Melanocyte of skin (primary cell): ENCODE measurements at places on chromosomes 13 and 19. TPM values are rescaled to one million over a fixed set of nuclear protein-coding genes. Genes with fewer than 3 reads are reported as not detected.

The CABP5 gene
- not detected in 2 replicates for total RNA-seq

The GDF15 gene
- total RNA-seq = 137 and 325 TPM in 2 replicates

The FARP1 gene
- total RNA-seq = 30.3 and 50.4 TPM in 2 replicates

The ZNF428 gene
- total RNA-seq = 32.0 and 41.1 TPM in 2 replicates

The B3GLCT gene
- total RNA-seq = 25.3 and 25.6 TPM in 2 replicates

The SKA3 gene
- total RNA-seq = 11.4 and 16.4 TPM in 2 replicates

The ATP1A3 gene
- not detected in 2 replicates for total RNA-seq

The TMEM86B gene
- total RNA-seq = 1.4 and 1.7 TPM in 2 replicates

The ATP7B gene
- total RNA-seq = 3.1 and 5.1 TPM in 2 replicates

The SLC39A3 gene
- 42.1 and 54.6 TPM in 2 replicates for total RNA-seq

The PVR gene
- 32.3 and 33.1 TPM in 2 replicates for total RNA-seq

The CADM4 gene
- 5.9 and 8.4 TPM in 2 replicates for total RNA-seq

The GAS6 gene
- total RNA-seq = 15.8 and 38.2 TPM in 2 replicates

The SLITRK5 gene
- under 0.01 TPM in 1 of 2 replicates, not detected in the other for total RNA-seq

The ARID3A gene
- 10.0 and 12.0 TPM in 2 replicates for total RNA-seq

The STOML3 gene
- total RNA-seq = under 0.01 TPM in 1 of 2 replicates, not detected in the other

The EFNA2 gene
- not detected in 2 replicates for total RNA-seq

The ZGLP1 gene
- total RNA-seq = 0.34 and 0.36 TPM in 2 replicates

The RFPL4AL1 gene
- not detected in 2 replicates for total RNA-seq

The ACER1 gene
- total RNA-seq = not detected in 2 replicates

The CYP4F2 gene
- total RNA-seq = not detected in 2 replicates

The TMEM221 gene
- total RNA-seq = not detected in 2 replicates

The KLK14 gene
- total RNA-seq = not detected in 2 replicates

The ZNF154 gene
- total RNA-seq = 5.8 and 5.9 TPM in 2 replicates

The ELAVL3 gene
- not detected in 2 replicates for total RNA-seq

The CDX2 gene
- not detected in 2 replicates for total RNA-seq

The ZNF625 gene
- 11.7 and 13.1 TPM in 2 replicates for total RNA-seq

The MTUS2 gene
- not detected in 2 replicates for total RNA-seq

The MEIOSIN gene
- total RNA-seq = under 0.01 TPM in 1 of 2 replicates, not detected in the other

The OVOL3 gene
- not detected in 2 replicates for total RNA-seq

The LPAR2 gene
- 3.6 and 4.5 TPM in 2 replicates for total RNA-seq

The SHD gene
- not detected in 2 replicates for total RNA-seq

The PSG2 gene
- not detected in 2 replicates for total RNA-seq

The OR7D2 gene
- not detected in 2 replicates for total RNA-seq

The ADAT3 gene
- total RNA-seq = 6.3 and 11.0 TPM in 2 replicates

The TEAD2 gene
- 30.3 and 48.0 TPM in 2 replicates for total RNA-seq

The LACC1 gene
- total RNA-seq = 5.6 and 6.0 TPM in 2 replicates

The A1BG gene
- 1.7 and 1.8 TPM in 2 replicates for total RNA-seq

The TNNT1 gene
- total RNA-seq = 0.34 and 0.73 TPM in 2 replicates

The PMIS2 gene
- total RNA-seq = not detected in 2 replicates

The AZU1 gene
- total RNA-seq = not detected in 2 replicates

The SBK2 gene
- total RNA-seq = not detected in 2 replicates

The TSHZ3 gene
- total RNA-seq = 3.4 and 3.7 TPM in 2 replicates

The ZNF730 gene
- 4.5 and 4.7 TPM in 2 replicates for total RNA-seq

The FXYD1 gene
- total RNA-seq = 0.15 TPM in 1 of 2 replicates, not detected in the other

The KLK12 gene
- total RNA-seq = not detected in 2 replicates

The MKNK2 gene
- 42.3 and 64.7 TPM in 2 replicates for total RNA-seq

The KLK15 gene
- total RNA-seq = not detected in 2 replicates

The LILRA2 gene
- total RNA-seq = not detected in 2 replicates

The MAST3 gene
- total RNA-seq = 3.1 and 4.0 TPM in 2 replicates

The ZNF583 gene
- total RNA-seq = 3.7 and 5.6 TPM in 2 replicates

The RAB3D gene
- total RNA-seq = 5.9 and 6.3 TPM in 2 replicates

The WDR88 gene
- not detected in 2 replicates for total RNA-seq

The SLC10A2 gene
- not detected in 2 replicates for total RNA-seq

The CGB7 gene
- total RNA-seq = 0.31 and 0.33 TPM in 2 replicates

The SELENOV gene
- total RNA-seq = 0.36 TPM in 1 of 2 replicates, not detected in the other
